GF-D8 (cell line): ENCODE measurements at places on chromosomes 13 and 19.

- DNase-seq = no peak
Measured at GRCh38 chr13:105007166-105007808, 1528.2 kb downstream of the EFNB2 start.

DNA sequence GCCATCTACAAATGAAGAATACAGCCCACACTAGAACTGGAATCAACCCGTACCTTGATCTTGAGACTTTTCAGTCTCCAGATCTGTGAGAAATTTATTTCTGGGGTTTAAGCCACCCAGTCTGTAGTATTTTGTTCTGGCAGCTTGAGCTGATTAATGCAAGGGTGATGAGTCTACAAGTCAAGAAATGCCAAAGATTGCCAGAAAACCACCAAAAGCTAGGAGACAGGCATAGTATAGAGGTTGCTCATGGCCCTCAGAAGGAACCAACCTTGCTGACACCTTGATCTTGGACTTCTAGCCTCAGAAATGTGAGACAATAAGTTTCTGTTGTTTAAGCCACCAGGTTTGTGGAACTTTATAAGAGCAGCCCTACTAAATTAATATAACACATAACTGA is 428.2 kb upstream of the KLF12 start:
- no peak for DNase-seq

GRCh38 chr19:29812080-29812880 is 489 bp downstream of the CCNE1 start:
- no peak for DNase-seq

- DNase-seq = no peak
Measured at GRCh38 chr13:26326562-26326961, 72.6 kb downstream of the CDK8 start.

DNA sequence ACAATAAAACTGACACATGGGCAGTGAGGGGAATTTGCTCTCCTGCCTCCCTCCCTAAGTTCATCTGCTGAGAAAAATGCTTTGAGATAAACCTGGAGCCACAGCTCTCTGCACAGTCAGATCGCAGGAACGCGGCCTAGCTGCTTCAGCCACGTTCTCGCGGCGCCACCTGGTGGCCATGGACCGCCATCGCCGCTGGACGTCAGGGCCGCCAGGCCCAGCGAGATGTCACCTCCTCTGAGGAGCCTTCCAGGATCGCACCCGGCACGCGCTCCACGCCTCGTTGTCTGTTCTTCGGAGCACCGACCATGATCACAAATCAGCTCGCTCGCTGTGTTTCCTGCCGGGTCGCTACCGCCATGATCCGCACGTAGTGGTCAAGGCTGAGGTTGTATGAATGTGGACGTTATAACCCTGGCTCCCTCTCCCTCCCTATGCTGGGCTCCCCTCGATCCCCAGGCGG is 20.6 kb upstream of the USP29 start:
- no peak for DNase-seq

- no peak for DNase-seq
Measured at GRCh38 chr13:24784319-24784718, 20.4 kb downstream of the RNF17 start.

GRCh38 chr19:55778331-55778730 is 9.4 kb downstream of the RFPL4AL1 start:
- DNase-seq = no peak

GRCh38 chr19:15452111-15453047 is 2.6 kb upstream of the WIZ start:
- DNase-seq = no peak

- no peak for DNase-seq
Measured at GRCh38 chr19:40592170-40592569, 9.0 kb upstream of the LTBP4 start.

GRCh38 chr13:43085545-43085944 is 62.2 kb downstream of the DNAJC15 start:
- no peak for DNase-seq

GRCh38 chr19:18156841-18157464 is 4.0 kb downstream of the PIK3R2 start:
- DNase-seq = no peak

DNA sequence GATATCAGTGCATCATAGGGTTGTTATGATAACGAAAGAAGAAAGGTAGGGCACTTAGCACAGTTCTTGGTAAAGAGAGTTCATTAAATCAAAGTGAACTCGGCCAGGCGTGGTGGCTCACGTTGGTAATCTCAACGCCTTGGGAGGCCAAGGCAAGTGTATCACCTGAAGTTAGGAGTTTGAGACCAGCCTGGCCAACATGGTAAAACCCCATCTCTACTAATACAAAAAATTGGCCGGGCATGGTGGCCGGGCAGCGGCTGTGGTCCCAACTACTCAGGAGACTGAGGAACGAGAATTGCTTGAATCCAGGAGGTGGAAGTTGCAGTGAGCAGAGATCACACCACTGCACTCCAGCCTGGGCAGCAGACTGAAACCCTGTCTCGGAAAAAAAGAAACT is 19.1 kb downstream of the PSPC1 start:
- DNase-seq = no peak

DNA sequence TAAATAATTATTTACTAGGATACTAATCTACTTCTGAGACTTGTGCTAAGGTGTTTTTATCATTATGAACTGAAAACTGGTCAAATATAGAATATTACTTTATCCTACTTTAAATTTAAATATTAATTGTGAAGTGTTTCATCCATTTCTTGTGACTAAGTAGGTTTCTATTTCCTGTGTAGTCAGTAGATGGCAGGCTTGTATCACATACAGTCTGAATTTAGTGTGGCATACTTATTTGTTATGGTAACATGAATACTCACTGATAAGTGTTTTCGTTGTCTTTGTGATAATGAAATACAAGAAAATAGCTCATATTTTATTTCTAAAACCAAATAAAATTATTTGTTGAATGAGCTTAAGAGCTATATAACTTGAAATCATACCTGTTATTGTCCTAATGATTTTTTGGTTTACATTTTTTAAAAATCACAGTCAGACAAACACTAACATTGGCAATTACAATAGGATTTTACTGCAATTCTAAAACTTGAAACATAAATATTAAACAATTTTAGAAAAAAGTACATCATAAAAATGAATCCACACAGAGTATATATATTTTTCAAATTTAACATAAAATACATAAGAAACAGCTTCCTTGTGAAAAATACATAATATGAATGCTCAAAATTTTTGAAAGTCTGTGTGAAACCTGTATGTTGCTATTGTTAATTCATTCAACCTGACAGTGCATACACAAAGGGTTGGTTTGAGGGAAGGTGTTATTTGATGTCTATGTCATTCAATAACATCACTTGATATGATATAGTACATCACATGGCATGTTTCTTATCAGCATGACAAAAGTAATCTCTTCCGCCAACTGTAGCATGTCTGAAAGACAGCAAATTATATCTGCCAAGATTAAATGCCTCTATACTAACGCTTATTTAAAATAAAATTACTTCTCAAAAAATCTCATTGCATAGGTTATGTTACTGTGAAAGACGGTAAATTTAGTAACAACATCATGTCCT is 904.8 kb upstream of the PCDH20 start:
- DNase-seq = no peak

DNA sequence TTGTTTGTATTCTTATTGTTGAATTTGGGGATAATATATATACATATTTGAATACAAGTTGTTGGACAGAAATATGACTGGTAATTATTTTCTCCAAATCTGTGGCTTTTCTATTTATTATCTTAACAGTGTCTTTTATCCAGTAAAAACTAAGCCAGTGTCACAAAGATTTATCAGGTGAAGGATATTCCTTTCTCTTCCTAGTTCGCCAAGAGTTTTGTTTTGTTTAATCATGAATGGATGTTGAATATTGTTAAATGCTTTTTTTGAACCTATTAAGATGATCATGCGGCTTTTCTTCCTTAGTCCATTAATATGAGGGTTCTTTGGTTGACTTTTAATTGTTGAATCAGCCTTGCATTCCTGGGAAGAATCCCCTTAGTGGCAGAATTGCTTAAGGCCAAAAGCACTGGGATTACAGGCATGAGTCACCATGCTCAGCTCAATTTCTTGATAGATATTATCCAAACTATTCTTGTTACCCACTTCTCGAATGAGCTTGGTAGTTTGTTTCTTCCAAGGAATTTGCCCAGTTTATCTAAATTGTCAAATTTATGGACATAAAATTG is 53.3 kb downstream of the TEX26 start:
- DNase-seq = no peak

GRCh38 chr13:45782327-45783045 is 69.1 kb downstream of the SIAH3 start:
- DNase-seq = no peak

DNA sequence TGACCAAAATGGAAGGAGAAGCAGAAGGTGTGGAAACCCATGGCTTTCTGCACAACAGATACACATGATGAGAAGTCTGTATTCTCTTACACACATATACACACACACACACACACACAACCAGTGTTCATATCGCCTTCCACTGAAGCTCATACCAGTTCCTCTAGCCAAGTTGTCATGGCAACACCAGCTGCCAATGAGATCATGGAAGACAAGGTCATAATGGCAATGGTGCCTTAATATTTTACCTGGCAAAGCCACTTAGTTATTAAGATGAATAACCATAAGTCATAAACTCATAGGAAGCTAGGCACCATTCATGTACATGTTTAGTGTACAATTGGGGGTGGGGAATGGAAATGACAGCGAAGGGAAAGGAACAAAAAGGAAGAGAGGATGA is 2.6 kb upstream of the DHRS12 start:
- DNase-seq = no peak

GRCh38 chr19:30224689-30225606 is 147.2 kb upstream of the ZNF536 start:
- no peak for DNase-seq

GRCh38 chr13:91739751-91740150 is 341.3 kb downstream of the GPC5 start:
- DNase-seq = no peak

GRCh38 chr13:105063676-105064075 is 1471.8 kb downstream of the EFNB2 start:
- DNase-seq = no peak

DNA sequence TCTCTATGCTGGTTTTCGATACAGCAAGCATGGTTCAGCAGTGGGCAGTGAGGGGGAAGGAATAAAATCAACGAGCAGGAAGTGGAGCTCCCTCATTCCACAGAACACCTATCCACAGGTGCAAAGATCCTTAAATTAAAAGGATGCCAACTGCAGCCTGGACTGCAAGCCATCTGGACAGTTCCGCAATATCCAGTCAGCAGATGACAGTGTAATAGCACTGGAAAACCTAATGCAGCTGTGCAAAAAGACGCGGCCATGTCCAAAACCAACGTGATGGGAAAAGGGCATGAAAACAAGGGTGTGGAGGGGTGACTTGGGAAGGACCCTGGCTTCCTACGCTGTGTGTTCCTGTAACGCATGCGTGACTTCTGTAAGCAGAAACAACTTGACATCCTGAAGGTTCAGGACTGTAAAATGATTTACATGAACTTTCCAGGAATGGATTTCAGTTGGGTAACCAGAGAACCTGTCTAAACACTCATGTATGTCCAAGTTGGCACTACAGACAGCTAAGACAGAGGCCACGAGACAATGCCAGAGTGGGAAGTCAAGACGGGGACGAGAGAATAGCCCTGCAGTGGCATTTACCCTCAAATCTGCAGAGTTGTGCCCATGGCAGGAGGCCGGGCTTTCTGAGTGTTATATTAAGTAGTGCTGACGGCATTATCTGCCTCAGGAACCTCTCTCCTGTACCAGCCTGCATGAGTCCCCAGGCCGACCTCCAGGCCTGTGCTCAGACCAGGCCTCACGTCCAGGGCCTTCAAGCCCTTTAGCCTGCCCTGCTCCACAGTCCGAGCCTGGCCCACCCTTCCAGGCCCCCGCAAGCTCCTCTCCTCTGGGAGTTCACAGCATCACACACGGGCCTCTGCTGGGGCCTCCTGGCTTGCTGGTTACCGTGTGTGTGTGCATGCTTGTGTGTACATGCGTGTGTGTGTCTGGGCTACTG is 26.5 kb downstream of the CAPS start:
- no peak for DNase-seq

DNA sequence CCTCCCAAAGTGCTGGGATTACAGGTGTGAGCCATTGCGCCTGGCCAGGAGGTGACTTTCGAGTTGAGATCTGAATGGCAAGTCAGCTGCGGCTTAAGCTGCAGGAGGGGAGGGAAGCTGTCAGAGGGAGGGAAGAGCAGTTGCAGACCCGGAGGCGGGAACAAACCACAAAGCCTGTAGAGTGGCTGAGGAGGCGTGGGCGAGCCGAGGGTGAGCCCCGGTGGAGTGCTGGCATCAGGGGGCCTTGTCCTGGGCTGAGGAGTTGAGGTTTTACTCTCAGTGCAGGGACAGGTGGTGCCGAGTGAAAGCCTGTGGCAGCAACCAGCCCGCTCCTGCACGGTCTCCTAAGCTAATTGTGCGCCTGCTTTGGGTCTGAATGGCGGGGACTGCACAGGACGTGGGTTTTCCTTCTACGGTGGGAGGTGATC is 24.2 kb downstream of the PPP1R37 start:
- DNase-seq = peak; percentile 85

- no peak for DNase-seq
Measured at GRCh38 chr13:22871231-22871630, 309.5 kb upstream of the SGCG start.

GRCh38 chr19:15303105-15303780 is 29.1 kb downstream of the BRD4 start:
- no peak for DNase-seq

DNA sequence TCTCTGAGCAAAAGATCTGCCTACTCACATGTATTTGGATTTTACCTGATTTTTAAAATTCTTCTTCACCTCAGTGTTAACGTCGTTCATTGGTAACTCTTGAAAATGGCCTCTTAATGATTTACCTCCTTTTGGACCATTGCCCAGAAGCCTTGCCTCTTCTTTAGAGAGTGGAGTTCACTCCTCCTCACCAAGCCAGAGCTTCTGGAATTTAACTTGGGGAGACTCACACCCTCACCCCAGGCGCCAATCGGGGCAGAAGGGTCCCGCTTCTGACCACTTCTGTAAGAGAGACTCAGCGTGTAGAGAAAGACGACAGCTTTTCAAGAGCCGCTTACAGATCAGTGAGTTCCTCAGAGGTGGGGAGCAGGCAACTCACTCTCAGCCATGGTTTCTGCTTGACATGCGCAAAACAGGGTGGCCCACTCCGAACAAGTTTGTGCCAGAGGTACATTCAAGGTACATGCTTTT is 2.7 kb downstream of the PNMA8C start:
- DNase-seq = no peak

GRCh38 chr13:78326633-78327032 is 276.7 kb downstream of the POU4F1 start:
- DNase-seq = no peak

GRCh38 chr13:38693641-38694040 is 6.8 kb downstream of the FREM2 start:
- DNase-seq = no peak

GRCh38 chr13:22855926-22856325 is 324.9 kb upstream of the SGCG start:
- DNase-seq = no peak

DNA sequence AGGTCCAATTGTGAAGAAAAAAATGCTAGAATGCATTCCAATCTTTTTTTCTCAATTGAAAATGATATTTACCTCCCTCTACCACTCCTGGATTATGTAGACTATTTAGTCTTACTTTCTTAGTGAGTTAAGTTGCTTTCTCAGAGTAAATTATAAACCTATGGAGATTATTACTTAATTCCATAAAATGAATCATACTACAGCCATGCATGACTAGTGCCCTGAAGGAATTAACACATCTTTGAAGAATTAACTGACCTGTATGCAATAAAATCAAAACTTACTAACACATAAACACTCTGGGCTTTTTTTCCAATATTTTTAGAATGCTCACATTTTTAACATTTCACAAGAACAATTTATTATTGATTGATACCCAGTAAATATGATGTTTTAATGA is 379.4 kb upstream of the DACH1 start:
- no peak for DNase-seq
